ENCODE measurements at places on chromosomes 4 and X. TPM values are rescaled to one million over a fixed set of nuclear protein-coding genes. Genes with fewer than 3 reads are reported as not detected.

DNA sequence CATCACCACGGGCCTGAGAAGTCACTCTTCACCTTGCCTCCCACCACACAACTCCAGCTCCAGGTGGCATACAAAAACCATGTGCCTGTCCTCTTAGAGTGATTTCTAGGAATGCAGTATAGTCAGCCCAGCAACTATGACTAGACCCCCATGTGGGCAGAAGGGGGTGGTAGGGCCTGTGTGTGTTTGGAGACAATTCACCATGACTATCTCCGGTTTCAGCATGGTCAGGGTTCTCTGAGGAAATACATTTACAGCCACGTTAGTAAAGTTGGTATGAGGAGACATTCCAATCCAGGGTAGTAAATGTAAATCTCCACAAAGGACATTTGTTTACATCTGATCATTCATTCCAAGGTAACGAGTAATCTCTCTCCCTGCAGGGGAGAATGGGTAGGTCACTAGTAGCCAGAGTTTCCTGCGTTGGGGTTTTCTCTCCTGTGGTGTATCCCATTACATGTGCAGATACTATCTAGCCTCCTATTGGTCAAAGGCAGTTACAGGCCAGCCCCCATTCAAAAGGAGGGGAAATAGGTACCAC lies 4.2 kb upstream of the MTMR1 start:
- peak; percentile 54 for DNase-seq

DNA sequence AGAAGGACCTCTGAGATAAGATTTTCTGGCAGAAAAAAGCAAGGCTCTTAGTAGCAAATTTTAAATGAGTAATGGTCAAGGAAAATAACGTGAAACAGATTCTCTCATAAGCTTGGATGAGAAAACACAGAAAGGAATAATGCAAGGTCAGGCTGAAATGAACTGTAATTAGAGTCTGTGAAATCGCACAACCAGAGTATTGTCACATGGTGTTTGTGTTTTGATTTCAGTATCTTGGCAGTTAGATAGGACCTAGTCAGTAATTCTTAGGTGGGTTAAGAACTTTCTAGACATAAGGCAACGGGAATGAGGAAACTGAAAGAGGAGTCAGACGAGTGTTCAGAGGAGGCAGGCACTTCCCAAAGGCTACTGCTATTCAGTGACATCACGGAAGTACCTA lies 34.6 kb downstream of the LIMCH1 start:
- no peak for DNase-seq

ESX1 gene
- total RNA-seq = not detected

DNA sequence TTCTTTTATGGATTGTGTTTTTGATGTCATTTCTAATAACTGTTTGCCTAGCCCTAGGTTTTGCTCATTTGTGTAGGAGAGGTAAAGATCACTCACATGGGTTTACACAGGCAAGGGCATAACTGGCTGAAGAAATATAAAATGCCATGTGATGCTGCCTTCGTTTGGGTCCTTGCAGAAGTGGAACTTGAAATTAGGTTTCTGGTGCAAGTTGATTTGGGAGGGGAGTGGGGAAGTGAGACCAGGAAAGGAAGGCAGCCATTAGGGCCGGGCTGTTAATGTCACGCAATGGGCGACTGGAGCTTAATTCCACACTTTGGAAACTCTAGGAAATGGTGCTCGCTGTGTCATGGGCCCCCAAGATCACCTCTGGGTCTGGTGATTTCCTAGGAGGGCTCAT lies 14.5 kb downstream of the CLCN4 start:
- no peak for DNase-seq

DNA sequence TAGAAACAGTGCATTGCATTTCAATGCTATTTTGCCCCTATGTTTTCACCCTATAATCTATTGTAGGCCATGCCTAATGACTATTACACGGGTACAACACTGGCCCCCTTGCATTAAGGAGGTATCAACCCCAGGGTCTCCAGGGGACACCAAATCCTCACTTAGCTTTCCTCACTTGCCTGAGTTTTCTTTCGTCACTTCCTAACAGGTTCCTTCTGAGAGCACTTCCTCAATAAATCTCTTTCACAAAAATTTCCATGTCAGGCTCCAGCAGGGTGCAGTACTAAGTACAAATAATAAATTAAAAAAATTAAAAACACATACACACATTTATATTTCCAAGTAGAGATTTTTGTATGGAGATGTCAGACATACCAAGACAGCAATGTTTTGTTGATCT lies 165.0 kb downstream of the RBM46 start:
- DNase-seq = no peak

DNA sequence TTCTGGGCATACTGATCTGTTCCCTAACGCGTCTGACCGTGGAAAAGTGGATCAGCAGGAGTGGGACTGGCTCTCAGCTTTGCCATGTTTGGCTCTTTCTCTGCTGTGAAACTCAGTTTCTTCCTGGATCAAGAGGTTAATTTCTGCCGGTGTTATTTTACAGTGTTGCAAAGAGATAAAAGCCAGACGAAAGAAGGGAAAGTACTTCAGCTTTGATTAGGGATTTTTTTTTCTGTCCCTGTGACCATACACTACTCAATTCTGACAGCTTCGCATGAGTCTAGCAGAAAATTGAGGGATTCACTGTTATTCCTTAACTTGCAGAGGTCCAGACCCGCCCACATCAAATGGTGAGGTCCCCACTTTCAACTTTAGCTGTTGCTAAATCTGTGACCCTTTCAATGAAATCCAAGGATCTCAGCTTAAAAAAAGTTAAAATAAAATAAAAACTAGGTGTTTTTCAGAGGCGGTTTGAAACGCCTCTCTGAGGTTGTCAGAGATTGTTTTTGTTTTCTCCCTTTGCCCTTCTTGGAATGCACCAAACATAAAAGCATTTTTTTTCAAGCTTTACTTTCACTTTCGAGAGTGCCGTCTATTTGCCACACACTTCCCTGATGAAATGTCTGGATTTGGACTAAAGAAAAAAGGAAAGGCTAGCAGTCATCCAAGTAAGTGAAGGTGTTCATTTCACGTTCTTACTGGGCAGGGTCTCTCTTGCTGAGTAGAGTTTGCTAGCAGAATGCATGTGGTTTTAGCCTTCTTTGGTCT lies at the start of gene TLR3:
Gene TLR3 (plus strand): TSS at position 576 of the 768 bp plus-strand sequence. CDS start 7,464 bp downstream, outside the sequence.
- DNase-seq = peak; percentile 41

SYNPO2 gene
- total RNA-seq = 0.17 TPM

DNA sequence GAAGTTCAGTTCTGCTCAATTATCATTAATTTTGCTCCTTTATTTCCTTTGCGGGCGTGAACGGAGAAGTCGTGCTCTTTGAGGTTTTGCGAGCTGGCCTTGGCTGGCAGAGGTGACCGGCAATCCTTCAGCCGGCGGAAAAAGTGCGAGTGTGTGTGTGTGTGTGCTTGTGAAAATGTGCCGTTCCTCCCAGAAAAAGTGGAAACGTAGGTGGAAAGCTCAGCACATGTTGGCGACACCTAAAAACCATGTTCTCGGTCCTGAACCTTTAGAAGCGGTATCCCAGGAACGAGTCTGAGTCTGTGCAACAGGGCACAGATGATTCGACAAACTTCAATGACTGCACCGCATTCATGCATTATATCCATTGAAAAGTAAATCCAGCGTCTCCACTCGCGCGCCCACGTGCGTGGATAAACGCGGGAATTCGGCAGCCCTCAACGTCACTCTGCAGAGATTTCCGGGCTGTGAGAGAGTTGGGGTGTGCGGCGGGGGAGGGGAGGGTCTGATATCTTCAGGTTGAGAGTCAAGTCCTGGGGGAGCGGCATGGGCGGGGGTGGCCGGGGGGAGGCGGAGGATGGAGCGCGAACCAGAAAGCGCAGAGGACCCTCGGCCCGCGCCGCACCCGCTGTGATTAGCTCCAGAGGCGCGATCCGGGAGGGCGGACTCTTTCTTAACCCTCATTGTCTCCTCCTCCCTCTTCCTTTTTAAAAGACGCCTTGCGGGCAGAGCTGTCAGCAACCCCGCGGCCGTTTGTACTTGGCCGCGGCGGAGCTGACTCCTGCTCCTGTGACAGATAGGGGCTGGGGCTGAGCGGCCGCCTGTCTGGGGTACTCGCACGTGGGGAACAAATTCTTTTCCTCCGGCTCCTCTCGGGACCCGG lies at the start of gene SHISA3:
Gene SHISA3 (plus strand): TSS at position 737 of the 883 bp plus-strand sequence. CDS start 569 bp downstream, outside the sequence.
- DNase-seq = peak; percentile 50

CFP gene
- 0.85 TPM for total RNA-seq

DNA sequence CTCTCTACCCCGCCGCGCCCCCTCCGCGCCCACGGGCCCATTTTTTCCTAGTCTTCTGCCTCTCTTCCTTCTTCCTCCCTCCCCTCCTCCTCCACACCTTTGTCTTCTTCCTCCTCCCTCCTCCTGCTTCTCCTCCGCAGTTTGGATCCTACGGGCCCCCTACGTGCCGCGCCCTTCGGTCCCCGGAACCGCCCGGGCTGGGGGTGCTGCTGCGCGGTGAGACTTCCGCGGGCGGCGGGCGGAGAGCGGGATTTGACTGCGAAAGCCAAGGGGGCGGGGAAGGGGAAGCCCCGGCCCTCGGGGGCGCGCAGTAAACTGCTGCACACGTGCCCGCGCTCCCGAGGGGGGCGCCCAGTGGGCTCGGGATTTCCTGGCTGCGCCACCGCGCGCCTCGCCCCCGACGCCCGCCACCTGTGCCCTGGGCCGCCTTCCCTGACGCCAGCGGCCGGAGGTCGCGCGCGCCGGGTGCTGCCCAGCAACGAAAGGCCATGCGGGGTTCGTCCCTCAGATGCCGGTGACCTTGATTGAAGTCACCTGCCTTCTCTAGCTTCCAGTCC lies 3.3 kb upstream of the NKX3-2 start:
- DNase-seq = no peak

GJB1 gene
- not detected for total RNA-seq

- no peak for DNase-seq
Observed at GRCh38 chr4:71261633-71262121, 77.1 kb upstream of the SLC4A4 start.

DNA sequence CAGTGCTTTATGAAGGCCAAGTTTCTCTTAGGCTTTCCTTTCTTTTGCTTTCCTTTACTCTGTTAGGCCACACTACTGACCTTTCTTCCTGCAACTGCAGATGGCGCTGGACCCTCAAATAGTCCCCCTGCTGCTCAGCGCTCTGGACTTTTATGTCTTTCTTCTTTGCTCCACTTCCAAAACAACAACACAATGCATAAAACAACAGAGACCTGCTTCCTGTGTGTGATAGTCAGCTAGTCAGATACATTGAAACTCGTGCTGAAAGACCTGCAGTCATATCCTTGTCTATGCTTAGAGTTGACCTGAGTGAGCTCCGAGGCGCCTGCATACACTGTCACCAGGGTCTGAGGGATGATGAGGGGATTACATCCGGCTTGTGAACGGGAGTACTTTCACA lies 108.9 kb upstream of the TEX13D start:
- peak; percentile 1 for DNase-seq

DNA sequence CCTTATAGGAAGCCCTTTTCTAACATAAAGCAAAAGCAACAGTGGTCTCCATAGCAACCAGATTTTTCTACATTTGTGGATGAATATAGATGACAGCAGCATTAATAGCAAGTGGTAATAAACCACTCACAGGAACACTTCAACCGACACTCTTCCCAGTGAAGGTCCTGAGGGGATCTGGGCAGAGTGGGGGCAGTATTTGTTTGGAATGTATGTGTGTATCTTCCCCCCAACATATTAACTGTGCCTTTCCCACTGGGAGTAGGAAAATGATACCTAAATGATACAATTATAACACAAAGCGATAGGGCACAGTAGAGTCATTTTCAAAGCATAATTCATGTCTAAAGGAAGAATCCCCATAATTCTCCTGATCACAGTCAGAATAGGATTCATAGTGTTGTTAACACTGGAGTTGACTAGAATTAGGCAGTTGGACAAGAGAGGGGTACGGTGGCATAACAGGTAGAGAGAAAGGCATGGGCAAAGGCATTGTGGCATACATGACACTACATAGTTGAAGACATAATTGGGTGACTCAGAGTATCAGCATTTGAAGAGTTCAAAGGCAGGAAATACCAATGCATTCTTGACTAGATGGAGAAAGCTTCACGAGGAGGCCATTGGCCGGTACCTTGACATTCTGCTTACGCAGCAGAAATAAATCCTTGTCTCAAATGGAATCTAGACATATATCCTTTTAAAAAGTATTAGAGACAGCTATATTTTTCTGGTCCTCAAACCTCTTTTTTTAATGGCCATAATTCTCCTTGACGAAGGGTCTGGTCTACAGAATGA lies 15.2 kb downstream of the CAPN6 start:
- DNase-seq = no peak

DNA sequence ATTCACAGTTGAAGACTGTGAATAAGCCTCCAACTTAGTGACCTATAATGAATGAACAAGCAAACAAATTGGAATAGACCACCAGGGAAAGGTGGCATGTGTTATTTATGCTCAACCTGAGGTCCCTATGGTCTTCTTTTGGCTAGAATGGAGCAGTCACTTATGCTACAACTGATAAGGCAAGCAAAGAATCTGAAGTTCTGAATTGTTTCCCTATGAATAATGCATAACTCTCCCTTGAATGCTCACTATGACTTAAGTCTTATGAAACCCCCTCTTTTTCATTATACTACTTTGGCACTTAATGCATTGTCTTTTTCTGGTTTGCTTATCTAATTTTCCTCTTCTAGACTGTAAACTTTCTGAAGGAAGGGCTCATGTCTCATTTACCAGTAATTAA lies 2.6 kb downstream of the GIMD1 start:
- DNase-seq = no peak

DNA sequence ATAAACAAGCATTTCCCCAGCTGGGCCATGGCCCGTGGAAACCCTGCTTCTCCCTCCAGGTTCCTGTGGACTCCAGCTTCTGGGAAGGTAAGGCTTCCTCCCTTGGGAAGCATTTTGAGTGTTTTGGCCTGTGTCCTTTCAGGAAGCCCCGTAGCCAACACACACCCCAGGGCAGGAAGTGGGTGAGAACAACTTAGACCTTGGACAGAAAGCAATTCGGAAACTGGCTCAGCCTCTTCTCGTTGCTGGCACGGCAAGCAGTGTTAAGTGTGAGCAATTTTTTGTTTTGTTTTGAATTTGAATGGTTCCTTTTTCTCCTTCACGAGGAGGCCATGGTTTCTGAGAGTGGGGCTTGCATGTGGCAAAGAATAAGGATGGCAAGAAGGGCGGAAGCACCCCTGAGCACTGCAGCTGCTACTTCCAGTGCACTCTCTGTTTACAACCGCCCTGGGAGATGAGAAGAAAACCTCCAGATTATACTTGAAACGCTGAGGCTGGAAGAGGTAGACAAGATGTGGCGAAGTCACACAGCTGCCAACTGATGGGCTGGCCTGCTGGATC lies 14.1 kb upstream of the CYTL1 start:
- DNase-seq = peak; percentile 96

USP17L12 gene
- not detected for total RNA-seq

DNA sequence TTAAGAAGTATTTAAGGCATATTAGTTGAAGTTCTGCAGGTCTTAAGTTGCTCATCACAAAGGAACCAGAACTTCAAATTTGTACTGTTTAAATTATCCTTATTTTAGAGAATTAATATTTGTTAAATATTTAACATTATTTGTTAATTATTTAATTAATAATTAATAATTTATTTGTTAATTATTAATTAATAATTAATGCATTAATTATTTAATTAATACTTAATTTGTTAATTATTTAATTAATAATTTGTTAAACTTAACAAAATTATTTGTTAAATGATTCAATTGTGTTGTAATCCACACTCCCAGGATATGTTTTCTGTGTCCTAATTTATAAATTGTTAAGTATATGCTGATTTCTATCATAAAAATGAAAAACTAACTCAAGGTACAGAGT lies 129.4 kb downstream of the GLRA3 start:
- DNase-seq = no peak

SPIN2B gene
- 8.7 TPM for total RNA-seq
